ENCODE measurements at places on chromosomes 5 and 9.
A peak's percentile ranks its signal among the peaks of the same experiment; 100 is the strongest.

DNA sequence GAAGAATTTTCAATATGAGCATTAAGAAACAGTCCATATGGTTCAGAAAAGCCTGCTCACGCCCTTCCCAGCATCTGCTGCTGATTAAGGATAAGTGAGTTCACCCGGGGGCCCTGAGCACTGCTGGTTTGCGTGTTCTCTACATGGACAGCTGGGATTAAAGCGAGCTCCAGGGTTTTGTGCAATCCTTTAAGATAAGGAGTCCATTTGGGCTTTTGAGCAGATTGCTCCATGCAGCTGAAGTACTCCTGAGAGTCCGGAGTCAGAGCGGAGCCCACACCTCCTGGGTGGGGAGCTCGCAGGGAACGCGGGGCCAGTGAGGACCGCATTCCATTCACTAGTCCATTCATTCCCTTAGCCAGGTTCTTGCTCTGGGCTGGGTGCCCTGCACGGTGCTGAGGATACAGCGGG, 149.3 kb upstream of the COL5A1 start:
- DNase-seq, result peak; percentile 57

- DNase-seq, result peak; percentile 96
Measured at GRCh38 chr5:37771731-37772130, 68.1 kb downstream of the GDNF start.

DNA sequence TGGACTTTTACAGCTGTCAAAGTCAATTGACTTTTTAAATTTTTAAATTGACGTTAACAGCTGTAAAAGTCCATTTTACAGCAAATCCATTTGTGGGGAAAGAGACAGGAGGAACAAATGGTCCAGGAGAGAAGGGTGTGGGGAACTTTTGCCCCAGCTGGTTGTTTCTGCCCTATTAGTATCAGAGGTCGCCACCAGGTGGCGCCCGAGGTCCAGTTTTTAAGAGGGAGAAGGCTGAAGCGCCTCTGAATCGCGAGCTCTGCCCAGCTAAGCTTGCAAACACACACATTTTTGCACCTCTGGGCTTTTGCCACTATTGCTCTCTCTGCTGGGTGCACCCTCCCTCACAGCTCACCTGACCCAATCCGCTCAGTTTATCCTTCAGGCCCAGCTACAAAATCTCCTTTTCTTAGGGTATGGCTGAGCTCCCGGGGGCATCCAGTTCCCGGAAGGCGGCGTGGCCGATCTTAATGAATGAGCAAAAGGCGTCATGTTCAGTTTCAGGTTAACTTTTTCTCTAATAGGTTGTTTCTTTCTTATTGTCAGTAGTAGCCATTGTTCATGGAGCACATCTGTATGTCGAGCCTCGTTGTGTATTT, 6.3 kb upstream of the TTLL11 start:
- peak; percentile 83 for DNase-seq

GRCh38 chr5:9149988-9150387, 395.9 kb downstream of the SEMA5A start:
- peak; percentile 85 for DNase-seq

- DNase-seq, result no peak
Measured at GRCh38 chr9:86601697-86602096, 247.5 kb upstream of the TUT7 start.

- no peak for DNase-seq
Measured at GRCh38 chr5:134614450-134615085, 18.1 kb downstream of the SAR1B start.

DNA sequence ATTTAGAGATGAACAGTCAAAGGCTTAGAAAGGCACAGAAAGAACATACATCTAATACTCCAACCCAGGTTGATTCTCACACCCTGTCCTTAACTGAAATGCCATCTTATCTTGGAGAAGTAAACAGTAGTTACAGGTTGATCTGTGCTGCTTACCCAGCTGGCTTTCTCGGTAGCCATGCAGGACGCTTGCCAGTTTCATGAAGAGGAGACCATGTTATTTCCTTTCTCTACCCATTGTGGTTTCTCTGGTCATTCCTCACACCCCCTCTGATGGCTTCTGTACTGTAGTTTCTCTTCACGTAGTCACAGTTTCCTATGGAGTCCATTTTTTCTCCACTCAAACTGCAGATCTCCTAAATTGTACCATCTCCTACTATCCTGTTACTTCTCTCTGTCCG, 206.0 kb downstream of the SGCD start:
- no peak for DNase-seq

GRCh38 chr5:11904265-11904906, at the start of gene CTNND2:
Gene CTNND2, minus strand, starts transcription at chr5:11904446. Its CDS starts 593 bp downstream, at chr5:11903853.
- peak; percentile 92 for DNase-seq

DNA sequence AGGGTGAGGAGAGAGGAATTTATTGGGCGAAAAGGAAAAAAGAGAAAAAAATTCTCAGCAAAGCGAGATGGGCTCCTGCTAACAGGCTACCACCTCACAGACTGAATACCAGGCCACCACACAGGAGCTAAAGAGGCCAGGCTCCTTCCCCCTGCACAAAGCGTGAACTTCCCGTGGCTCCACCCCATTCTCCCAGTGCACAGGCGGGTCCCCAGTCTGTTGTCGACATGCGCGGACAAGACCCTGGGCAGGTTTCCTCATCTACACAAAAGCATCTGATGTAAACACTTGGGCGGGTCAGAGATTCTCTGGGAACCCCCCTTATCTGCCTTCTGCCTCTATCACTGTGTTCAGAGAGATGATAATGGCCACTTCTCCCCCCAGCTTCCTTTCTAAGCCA, 34.2 kb downstream of the IL31RA start:
- DNase-seq, result no peak

DNA sequence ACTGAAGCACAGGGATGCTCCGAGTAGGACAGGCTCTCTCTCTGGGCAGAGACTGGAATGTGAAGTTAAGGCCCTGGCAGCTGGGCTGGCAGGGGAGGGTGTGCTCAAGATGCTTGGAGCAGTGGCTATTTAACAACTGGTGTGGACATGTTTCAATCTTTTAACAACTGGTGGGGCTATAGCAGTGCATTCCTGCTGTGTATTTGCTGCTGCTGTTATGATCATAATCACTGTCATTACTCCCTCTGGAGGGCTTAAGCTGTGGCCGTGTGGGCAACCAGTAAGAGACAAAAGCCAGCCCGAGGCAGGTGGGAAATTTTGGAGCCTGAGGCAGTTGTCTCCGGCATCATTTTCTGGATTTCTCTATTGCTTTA, 33.3 kb upstream of the PTGS1 start:
- no peak for DNase-seq

DNA sequence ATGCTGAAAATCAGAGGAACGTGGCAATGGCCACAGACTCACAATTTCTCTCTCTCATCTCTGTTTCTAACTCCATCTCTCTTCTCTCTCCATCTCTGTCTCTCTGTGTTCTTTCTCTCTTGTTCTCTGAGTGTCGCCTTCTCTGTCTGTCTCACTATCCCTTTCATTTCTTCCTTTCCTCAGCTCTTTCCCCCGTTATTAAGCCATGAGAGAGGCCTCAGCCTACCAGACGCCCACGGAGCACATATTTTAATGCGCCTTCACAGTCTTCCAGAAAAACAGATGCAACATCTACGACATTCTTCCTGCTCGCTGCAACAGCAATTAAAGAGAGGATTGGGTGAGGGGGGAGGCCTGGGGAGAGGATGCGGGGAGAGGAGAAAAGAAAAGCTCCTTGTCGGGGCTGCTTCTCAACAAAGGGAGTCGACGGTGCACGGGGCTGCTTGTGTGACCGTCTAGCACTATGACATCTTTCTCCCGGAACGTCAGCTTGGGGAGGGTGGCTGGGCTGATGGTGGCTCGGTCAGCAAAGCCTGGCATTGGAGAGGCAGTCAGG, 37.7 kb upstream of the NEURL1B start:
- peak; percentile 74 for DNase-seq

DNA sequence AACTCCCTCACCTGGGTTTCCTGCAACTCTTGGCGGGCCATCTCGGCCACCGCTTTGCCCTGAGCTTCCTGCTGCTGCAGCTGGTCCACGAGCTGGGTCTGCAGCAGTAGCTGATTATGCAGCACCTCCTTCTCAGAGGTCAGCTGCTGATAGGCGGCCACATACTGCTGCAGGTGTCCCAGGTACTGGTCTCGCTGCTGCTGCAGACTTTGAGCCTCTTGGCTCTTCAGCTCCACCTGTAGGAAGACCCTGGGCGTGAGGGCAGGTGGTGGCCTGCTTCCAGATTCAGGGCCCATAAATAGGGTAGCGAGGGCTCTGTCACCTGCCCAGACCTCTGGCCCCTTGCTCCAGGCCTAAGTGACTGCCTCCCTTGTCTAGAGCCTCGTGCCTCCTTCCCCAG, 16.7 kb downstream of the GOLGA2 start:
- DNase-seq, result no peak

GRCh38 chr5:56523790-56524575, 290.9 kb upstream of the ANKRD55 start:
- no peak for DNase-seq

DNA sequence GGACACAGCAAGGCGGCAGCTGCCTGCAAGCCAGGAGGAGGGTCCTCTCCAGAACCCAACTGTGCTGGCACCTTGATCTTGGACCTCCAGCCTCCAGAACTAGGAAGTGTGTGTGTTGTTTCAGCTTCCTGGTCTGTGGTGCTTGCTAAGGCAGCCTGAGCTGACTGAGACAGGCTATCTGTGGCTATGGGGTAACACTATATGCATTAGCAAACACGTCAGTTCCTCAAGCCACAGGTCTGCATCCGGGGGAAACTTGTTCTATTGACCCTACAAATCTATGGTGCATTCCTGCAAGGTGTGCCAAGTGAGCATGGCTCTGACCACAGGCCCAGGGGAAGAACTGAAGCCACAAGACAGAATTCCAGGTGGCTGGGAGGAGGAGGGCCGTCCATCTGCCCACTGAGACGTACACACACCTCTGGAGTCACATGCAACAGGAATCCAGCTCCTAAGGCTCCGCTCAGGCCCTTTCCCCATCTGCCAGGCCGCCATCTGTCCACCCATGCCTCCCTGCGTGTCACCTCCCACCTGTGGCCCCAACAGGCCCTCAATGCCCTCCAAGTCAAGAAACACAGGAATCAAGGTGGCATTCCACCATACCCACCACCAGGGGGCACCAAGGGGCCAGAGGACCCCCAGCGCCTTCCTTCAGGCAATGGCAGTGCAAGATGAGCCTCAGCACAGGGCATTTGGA, 174.9 kb downstream of the ROR2 start:
- DNase-seq, result peak; percentile 85

DNA sequence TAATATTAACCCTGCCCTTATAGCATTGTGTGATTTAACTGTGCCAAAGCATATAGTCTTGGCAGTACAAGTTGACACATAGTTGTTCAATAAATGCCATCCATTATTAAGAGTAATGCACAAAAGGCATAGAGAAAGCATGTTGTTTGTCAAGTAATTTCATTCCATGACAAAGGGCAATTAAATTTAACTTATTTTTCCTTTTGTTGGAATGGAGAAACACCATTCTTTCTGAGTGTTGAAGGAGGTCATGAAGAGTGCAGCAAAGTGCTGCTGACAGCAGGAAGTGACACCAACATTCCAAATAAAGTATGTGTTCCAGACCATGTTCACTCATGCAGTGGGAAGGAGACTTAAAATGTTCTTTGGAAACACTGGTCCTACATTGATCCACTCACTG, 29.1 kb downstream of the ANKDD1B start:
- DNase-seq, result no peak

- peak; percentile 88 for DNase-seq
Measured at GRCh38 chr5:172453206-172453985, 929 bp downstream of the SH3PXD2B start.

GRCh38 chr9:137228506-137228967, 1.2 kb downstream of the RNF224 start:
- DNase-seq, result no peak

DNA sequence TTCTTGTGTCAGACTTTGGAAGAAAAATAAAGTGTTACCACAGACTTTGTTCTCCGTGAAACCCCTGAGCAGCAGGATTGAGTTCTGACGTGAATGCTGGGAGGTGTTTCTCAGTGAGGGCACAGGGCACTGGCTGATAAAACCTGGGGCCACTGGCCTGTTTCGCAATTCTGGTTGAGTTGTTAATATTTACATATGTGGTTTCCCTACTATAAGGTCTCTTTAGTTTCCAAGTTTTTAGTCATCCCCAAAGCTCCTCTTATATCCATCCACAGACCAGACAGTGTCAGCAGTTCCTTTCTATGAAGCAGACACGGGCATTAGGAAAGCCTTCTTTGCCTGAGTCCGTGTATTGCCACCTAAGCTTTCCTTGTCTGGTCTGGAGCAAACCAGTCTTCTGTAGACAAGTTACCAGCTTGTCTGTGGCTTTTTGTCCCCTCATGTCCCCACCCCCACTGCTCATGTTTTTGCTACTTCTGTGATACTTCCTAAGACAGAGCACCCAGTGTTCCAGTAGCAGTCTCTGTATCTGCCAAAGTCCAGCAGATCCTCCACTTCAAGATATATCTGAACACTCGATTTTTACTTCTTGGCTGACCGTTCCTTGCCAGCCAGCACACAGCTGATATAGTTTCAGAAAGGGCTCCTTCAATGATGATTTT, 42.0 kb downstream of the ACO1 start:
- no peak for DNase-seq

DNA sequence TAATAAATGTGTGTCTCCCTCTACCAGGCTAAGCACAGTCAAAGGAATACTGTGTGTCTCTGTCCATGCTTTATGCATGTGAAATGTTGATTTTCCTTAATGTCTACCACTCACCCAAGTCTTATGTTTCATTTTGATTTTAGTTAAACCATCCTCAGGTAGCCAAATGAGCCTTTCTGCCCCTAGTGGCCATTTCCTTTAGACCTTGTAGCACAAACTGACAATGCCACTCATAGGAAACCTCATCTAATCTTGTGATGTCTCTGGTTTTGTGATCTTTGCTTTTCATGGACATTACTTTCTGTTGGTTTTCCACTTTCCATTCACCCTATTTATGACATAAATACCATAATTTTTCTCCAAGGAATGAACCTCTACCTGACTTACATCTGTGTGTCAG, 820.8 kb downstream of the MAT2B start:
- DNase-seq, result no peak

- no peak for DNase-seq
Measured at GRCh38 chr5:42631241-42631640, 125.4 kb upstream of the CCDC152 start.

- no peak for DNase-seq
Measured at GRCh38 chr5:175821790-175822211, 49.6 kb upstream of the CPLX2 start.

- DNase-seq, result no peak
Measured at GRCh38 chr9:79812507-79813257, 240.9 kb downstream of the TLE4 start.

- no peak for DNase-seq
Measured at GRCh38 chr9:138013273-138013672, 135.7 kb downstream of the CACNA1B start.

- peak; percentile 87 for DNase-seq
Measured at GRCh38 chr5:14118551-14119320, 24.4 kb upstream of the TRIO start.

DNA sequence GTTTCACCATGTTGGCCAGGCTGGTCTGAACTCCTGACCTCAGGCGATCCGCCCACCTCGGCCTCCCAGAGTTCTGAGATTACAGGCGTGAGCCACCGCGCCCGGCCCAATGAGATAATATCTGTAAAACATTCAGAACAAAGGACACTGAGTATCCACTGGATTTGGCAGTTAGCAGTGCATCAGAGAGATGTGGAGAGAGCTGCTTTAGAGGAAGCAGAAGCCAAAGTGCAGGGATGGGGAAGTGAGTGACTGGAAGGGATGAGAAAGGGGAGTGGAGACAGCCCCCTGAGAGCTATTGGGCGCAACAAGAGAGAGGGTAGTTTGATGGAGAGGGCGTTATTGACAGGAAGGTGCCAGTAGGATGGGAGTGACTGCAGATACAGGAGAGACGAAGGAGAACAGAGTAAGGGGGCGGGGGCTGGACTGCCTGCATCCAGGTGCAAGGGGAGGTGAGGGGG, 157.5 kb upstream of the SHB start:
- DNase-seq, result peak; percentile 71

GRCh38 chr5:151721812-151722391, 35.2 kb upstream of the SPARC start:
- peak; percentile 1 for DNase-seq

Data from islet precursor cell (in vitro differentiated cells).